ENCODE measurements at places on chromosomes 13 and 19.

DNA sequence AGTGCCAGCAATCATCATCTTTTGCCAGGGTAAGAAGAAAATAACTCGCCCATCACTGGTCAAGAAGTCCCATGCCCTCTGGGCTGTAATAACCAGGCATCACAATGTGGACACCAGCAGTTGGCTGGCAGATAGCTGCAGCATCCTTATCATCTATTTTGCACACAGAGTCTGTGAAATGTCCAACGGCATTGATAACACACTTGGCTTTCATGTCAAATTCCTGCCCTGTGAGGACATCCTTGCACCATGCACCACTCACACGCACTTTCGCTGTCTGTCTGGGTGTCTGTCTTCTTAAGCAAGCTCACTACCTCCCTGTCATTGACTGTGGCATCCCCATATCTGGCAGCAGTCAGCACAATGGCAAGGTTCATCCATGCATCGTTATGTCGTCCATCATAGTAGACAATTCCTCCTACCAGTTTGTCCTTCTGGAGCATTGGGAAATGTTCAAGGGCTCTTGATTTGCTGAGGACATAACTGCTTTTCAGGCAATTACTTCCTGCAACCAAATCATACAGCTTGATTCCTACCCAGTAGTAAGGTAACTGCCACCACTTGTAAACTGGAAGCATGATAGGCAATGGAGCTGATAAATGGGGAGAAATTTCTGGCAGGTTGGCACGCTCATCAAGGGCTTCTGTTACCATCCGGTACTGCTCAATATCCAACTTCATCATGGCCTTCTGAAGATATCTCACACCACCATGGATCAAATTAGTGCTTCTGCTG is 6.8 kb upstream of the ZSCAN5A start:
- DNase-seq, result no peak

GRCh38 chr13:33290421-33290965 is 4.9 kb upstream of the STARD13 start:
- no peak for DNase-seq

DNA sequence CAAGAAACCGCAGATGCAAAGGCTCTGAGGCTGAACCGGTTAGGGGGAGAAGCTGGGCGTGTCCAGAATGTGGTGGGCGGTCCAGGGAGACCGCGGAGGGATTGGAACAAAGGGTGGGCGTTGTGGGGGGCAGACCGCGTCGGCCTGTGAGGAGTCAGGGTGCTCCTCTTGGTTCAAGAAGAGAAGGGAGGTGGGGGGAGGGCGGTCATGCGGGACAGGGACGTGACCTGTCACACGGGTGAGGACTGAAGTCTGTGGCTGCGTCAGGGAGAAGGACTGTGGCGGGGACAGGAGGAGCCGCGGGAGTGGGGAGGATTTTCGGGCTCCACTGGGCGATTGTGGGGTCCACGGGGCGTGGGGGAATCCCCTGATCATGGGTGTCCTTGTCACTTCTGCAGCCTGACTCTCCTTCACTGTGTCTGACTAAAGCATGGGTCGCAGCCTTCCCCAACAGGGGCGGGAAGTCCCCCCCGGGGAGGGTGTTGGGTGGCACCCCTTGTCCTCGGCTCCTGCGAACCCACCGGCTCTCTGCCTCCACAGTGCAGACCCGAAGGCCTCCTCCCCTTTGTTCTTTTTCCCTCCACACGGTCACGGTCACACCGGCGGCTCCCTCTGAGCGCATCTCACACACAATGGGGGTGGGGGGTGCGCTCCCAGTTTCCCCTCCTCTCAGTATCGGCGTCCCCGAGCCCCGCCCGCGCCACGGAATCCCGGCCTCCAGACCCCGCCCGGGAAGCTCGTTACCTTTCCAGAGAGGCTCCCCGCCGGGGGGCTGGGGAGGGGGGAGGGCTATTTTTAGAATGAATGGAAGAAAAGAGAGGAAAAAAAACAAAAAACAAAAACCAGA is 16.4 kb upstream of the KCNN1 start:
- DNase-seq, result peak; percentile 28

GRCh38 chr13:106499896-106500295 is 35.6 kb downstream of the EFNB2 start:
- DNase-seq, result no peak

DNA sequence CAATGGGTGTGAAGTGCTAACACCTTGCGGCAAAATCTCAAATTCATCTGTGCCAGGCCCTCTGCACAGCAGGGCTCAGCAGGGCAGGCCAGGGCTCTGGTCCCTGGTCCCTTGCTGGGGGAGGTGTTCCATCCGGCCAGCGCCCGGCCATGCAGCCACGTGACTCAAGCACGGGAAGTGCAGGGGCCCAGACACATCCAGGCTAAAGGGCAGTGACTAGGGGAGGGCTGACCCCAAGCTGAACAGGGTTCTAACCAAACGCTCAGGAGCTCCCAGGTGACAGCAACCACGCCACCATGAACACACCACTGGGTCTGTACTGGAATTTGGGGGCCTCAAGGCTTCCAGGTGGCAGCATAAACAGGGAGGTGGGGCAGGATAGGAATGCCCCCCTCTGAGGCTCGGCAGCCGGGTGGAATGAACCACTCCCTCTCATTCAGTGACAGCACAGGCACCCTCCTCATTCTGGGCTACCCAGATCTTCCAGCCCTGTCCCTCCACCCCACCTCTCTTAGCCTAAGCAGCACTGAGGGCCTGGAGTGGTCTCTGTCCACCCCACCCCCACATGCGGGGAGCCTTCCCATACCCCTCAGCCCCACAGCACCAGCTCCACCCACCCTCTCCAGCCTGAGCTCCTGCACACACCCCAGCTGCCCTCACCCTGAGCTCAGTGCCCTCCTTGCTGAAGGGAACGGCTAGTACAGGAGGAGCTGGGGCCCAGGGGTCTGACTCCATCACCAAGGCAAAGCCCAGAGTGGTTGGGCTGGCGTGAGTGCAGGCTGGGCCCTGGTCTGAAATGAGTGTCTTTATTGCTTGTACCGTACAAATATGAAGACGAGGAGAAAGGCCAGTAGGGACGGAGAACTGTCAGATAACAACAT is 5.3 kb upstream of the CCNP start:
- DNase-seq, result no peak

- no peak for DNase-seq
These were observed 928.0 kb downstream of the EFNB2 start for GRCh38 chr13:105607426-105607825.

DNA sequence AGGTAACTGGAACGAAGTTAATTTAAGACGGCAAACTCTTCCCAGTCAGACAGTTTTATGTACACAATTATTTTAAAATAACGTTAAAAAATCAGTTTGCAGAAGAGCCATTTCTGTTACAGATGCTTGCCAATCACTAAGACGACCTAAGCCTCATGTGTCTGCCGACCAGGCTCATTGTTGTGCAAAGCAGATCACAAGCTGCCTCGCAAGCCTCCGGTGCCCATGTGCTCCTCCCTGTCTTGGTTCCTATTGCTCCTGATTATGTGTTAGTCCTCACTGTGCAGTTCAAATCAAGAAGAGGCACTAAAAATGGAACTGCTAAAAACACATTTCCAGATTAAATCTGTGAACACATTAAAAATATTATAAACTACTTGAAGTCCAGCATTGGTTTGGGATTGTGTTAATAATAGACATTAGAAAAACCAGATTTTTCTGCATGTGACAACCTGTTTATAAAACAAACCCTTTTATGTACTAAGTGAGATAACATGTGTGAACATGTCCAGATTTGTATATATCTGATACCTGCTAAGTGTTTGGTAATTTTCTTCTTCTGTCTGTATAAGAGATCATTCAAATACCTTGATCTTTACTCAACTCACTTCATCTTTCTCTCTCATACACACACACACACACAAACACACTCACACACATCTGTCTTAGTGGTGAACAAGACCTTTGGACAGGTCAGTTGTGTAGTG is 81.9 kb upstream of the SLC15A1 start:
- DNase-seq, result no peak

GRCh38 chr13:51675385-51675784 is 91.1 kb downstream of the WDFY2 start:
- DNase-seq, result no peak

GRCh38 chr13:60229708-60230272 is 66.1 kb upstream of the DIAPH3 start:
- no peak for DNase-seq

All from stimulated activated CD4-positive, alpha-beta T cell treated with anti-CD3 and anti-CD28 coated beads, Interleukin-4, amount 100 ng/mL, for 4 hours (primary cell).